Fibroblast of skin of back (primary cell): ENCODE measurements at places on chromosomes 7 and 10.

DNA sequence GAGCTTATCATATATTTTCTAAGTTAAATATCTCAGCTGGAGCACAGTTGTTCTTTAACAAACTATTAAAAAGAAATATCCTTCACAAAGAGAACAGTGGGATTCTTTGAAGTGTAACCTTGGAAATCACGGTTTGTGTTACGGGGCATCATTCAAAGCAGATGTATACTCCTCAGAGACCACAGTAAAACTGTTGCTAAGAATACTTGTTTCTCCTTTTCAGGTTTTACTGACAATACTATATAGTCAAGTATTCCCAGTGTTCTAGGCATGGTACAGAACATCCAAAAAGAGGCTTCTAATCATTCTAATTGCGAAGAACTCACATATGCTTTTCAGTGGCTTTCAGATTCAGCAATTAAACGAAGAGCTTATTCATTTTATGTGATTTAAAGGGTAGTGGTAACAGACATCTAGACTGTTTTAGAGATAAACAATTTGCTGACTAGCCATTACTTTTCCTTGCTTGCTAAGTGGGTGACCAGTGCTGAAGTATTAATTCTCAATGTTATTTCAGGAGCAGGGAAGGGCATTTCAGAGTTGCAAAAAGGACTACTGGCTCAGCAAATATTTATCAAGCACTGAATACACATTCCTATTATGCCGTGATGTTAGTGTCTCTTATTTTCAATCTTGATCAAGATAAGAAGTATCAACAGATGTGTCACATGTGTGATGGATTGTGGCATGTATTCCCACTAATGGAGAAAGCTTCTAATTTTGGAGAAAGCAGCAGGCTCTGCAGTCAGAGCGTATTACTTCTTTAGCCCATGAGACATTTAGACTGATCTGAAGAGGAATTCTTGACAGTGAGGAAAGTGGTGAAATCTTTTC is 236.8 kb downstream of the RNLS start:
- peak; percentile 23 for DNase-seq

DNA sequence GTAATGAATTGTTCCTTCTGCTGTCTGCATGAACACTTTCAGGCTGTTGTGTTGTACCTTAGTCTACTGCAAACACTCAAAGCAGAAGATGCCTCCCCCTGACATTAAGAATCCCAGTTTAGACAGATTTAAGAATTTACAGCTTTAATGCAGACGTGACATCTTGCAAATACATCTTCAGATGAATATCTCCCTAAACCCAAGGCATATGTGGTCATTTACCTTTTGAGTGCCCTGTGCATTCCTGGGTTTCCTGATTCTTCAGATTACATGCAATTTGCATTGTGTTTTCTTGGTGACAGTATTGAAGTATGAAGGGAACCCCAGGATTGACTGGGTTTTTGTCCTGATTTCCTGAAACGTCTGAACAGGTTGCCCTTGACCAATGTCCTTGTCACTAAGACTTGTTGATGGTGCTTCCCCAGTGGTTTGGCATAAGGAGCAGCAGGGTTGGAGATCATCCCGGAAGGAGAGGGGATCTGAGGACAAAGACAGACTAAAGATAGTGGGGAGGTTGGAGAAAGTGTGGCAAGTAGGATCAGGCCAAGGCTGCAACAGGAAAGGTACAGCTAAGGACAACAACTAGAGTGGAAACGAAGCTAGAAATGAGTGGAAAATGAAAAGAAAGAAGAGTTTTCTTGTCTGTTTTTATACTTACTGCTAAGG is 123.8 kb upstream of the RHOBTB1 start:
- no peak for DNase-seq

DNA sequence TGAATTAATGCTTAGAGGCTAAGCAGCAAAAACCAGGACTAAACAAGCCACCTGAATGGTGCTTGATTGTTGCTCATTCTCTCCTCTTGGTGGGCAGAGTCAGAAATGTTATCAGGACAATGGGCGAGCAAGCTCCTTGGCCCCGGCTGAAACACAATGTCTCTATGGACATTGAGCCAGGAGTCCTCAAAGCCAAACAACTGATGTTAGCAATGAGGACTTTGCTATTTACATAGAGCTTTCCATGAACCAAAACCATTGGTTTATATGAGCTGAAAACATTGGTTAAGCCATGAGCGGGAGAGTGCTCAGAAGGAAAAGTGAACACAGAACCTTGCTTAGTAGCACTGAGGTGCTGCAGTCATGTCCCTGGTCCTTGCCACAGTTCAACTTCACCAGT is 21.5 kb upstream of the NPVF start:
- DNase-seq: no peak

DNA sequence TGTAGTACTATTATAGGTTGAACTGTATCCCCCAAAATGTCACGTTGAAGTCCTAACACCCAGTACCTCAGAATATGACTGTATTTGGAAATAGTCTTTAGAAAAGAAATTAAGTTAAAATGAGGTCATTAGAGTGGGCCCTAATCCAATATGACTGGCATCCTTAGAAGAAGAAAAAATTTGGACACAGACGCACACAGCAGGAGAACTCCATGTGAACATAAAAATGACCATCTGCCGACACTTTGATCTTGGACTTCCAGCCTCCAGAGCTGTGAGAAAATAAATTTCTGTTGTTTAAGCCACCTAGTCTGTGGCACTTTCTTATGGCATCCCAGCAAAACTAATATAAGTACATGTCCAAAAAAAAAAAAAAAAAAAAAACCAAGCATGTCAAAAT is 225.8 kb downstream of the PARD3 start:
- DNase-seq: no peak

GRCh38 chr10:87623191-87623590 is 36.5 kb upstream of the PAPSS2 start:
- DNase-seq: no peak

DNA sequence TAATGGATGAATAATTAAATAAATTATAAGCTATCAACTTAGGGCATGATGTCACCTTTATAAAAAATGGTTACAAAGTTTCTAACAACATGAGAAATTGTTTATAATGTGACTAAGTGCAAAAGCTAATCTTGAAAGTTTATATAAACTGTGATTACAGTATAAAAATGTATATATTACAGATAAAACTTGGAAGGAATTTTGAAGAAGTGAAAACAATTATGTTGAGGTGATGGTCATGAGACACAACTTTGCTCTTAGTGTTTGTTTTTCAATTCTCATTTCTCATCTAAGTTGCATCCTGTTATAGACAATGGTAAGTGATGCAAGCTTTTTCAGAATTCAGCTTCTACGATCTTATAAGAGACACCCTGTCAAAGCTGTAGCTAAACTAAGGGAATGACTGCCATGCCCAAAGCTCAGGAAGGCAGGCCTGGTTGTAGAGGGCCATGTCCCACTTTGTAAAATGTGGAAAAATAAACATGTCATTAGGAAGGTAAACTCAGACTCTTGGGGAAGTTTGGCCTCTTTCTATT is 23.9 kb downstream of the MACC1 start:
- peak; percentile 33 for DNase-seq

GRCh38 chr7:98678215-98678614 is 61.1 kb downstream of the NPTX2 start:
- DNase-seq: no peak

GRCh38 chr10:124645467-124646095 is 98.6 kb downstream of the FAM53B start:
- DNase-seq: no peak

- peak; percentile 100 for DNase-seq
Observed at GRCh38 chr10:126062131-126063032, 166.0 kb downstream of the FANK1 start.

- DNase-seq: peak; percentile 74
Observed at GRCh38 chr7:20220921-20221547, 3.9 kb upstream of the MACC1 start.

DNA sequence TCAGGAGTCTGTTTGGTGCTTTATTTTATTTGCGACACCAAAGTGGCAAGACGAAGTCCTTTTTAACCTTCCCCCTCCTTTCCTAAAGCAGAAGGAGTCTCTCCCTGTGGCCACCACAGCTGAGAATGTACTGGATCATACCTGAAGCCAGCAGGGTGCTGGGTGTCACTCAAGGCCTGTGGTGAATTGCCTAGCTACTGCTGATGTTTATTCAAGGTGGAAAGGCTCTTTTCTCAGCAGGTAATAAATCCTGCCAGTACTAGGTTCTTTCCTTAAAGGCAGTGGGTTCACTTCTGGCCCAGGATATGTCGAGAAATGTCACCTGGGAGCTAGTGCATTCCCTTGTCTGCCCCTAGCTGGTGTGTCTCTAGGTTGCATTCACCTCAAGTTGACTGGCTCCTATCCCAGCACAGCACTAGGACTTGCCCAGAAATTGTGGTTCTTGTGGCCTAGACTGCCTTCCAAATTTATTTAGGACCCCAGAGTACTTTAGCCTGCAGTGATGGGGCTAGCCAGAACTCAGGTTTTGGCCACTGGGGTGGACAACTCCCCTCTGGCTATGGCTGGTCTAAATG is 60.8 kb upstream of the FAM3C start:
- no peak for DNase-seq

- DNase-seq: peak; percentile 40
Observed at GRCh38 chr10:6920072-6921019, 340.3 kb upstream of the PRKCQ start.

- DNase-seq: no peak
Observed at GRCh38 chr10:96494694-96495093, 19.0 kb downstream of the TLL2 start.

- DNase-seq: peak; percentile 27
Observed at GRCh38 chr7:103989785-103990767, 618 bp upstream of the RELN start.

- DNase-seq: peak; percentile 51
Observed at GRCh38 chr10:131453721-131454634, 142.5 kb upstream of the TCERG1L start.

DNA sequence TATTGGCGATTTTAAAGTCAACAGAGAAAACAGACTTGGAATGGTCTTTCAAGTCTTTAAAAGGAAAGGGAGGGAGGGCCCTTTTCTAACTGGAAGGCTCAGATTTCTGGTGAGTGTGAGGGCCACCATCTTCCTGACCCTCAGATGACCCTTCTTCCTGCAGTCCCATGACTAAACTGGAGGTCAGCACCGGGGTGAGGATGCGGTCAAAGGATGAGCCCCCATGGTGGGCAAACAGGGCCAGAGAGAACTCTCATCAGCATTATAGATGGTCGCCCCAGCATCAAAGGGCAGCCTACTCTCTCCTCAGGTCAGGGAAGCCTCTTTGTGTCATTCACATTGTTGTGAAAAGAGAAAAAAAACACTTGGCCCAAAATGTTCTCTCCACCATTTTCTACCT is 219.2 kb downstream of the LRMDA start:
- no peak for DNase-seq

GRCh38 chr10:80407812-80408241 is 524 bp upstream of the PRXL2A start:
- DNase-seq: no peak

- DNase-seq: no peak
Observed at GRCh38 chr7:79471283-79471682, 17.8 kb upstream of the MAGI2 start.
